NCI-H1048 (cell line): ENCODE measurements at places on chromosomes 11 and 22.

DNA sequence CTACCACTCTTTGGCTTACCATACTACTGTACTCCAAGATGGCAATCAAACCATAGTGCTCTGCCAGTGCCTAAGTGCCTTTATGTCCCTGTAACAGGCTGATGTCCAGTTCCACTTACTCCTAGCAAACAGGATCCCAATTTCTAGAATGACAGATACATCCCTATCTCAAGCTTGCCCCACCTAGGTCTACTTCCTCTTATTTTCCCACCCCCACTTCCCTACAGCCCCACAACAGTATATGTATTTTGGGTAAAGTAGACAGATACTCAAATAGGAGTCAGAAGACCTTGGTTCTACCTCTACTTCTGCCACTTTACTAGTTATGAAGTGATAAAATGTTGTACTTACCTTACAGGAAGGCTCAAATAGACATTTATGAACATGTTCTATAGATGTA, 24.1 kb downstream of the SIK3 start:
- no peak for DNase-seq

DNA sequence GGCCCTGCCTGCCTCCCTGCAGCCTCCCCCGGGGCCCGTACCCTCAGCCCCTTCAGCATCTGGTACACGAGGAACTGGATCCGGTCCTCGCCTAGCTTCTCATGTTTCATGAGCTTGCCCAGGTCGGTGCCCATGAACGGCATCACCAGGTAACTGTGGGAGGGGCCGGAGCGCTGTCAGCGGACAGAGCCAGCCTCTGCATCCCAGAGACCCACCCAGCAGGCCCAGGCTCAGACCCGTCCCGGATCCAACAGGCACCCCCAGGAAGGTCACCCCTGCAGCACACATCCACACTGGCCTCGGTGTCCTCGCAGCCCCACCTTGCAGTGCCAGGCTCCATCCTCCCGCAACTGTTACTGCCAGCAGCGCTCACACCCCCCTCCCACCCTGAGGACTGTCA, 4.4 kb downstream of the MAPK12 start:
- DNase-seq = no peak

DNA sequence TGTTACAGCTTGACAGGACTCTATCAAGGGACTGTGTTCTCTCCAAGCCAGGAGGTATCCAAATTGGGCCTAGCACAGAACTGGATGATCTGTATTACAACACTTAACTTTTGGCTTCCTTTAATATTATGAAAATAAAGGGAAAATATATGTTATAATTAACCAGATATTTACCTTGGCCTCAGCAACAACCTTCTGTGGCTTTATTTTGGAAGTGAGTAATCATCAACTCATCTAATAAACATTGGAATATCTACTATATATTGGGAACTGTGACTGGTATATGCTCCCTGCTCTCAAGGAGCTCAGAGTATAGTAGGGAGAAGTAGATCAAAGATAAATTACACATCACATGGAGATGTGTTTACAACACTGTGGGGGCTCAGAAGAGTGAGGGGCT, 352.2 kb downstream of the METTL15 start:
- DNase-seq = no peak

DNA sequence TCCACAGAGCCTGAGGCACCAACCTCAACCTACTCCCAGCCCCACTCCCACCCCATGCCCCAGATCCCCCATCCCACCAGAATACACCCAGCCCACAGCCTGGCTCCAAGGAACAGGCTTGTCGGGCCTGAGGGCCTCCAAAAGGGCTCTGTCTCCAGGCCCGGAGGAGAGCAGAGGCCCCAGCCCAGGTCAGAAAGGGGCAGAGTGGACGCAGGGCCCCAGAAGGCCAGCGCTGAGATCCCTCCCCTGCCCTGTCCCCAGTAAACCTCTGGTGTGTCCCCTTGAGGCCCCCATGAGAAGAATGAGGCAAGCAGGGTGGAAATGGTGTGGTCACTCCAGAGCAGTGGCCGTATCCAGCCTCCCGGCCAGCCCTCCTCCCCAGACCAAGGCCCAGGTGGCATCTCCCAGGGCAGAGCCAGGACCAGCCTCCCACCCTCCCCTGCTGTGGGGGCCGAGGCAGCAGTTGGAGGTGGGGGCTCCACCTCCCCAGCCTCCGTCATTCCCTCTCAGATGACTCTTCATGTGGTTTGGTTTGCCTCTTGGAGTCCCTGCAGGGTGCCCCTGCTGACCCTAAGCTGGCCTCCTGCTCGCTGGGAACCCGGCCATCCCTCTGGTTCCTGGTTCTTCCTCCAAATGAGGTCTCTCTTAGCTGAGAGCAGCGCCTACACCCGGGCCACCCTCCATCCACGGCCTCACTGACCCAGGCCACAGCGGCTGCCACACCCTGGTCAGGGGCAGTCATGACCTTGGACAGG, 195.0 kb downstream of the IGLL1 start:
- DNase-seq = no peak

GRCh38 chr11:36235750-36236149, 53.5 kb downstream of the COMMD9 start:
- no peak for DNase-seq

DNA sequence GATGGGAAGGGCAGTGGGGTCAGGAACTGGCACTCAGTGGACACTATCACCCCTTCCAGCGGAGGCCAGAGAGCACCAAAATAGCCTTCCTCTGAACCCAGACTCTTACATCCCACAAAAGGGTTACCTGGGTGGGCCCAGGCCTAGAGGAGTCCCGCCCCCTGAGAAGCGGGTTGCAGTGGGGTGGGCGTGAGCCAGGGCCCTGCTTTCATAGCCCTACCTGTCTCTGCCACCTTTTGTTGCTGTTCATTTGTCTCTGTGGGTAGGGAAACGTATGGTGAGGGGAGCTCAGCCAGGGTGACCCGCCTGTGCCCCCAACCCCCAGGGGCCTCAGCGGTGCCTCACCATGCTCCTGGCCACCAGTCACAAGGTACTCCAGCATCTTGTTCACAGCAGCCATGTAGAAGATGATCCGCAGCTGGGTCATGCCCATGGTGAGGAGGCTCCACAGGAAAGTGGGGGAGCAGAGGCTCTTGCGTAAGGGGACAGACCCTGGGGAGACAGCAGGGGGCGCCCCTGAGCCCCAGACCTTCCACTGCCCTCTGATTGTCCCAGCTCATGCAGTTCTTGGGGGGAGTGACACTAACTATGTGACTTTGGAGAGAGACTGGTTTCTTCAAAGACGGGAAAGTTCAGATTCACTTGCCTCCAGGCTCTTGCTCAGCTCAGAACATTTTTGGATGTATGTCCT, 24.0 kb downstream of the SLC43A1 start:
- DNase-seq = no peak

DNA sequence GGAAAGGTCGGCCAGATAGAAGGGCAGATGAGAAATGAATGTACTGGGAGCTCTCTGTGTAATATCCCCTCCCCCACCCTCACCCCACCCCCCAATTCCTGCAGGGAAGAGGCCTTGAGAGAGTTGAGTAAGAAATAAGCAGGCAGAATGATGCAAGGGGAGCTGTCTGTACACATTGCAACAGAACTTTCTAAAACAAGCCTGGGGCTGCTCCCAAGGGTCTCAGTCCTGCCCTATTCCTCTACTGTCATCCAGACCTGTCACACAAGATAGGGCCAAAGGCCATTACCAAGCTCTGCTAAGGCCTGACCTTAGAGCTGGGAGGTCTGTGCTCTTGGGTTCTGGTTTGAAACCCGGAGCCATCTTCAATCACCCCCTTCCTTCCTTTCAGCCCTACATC, 5.7 kb upstream of the DGAT2 start:
- no peak for DNase-seq

GRCh38 chr11:79381036-79381435, 59.8 kb downstream of the TENM4 start:
- no peak for DNase-seq

- DNase-seq = no peak
Observed at GRCh38 chr22:32444068-32444467, 20.2 kb downstream of the BPIFC start.

- no peak for DNase-seq
Observed at GRCh38 chr11:69044111-69045013, 4.4 kb upstream of the TPCN2 start.

GRCh38 chr11:26234451-26234850, 97.5 kb upstream of the ANO3 start:
- no peak for DNase-seq

DNA sequence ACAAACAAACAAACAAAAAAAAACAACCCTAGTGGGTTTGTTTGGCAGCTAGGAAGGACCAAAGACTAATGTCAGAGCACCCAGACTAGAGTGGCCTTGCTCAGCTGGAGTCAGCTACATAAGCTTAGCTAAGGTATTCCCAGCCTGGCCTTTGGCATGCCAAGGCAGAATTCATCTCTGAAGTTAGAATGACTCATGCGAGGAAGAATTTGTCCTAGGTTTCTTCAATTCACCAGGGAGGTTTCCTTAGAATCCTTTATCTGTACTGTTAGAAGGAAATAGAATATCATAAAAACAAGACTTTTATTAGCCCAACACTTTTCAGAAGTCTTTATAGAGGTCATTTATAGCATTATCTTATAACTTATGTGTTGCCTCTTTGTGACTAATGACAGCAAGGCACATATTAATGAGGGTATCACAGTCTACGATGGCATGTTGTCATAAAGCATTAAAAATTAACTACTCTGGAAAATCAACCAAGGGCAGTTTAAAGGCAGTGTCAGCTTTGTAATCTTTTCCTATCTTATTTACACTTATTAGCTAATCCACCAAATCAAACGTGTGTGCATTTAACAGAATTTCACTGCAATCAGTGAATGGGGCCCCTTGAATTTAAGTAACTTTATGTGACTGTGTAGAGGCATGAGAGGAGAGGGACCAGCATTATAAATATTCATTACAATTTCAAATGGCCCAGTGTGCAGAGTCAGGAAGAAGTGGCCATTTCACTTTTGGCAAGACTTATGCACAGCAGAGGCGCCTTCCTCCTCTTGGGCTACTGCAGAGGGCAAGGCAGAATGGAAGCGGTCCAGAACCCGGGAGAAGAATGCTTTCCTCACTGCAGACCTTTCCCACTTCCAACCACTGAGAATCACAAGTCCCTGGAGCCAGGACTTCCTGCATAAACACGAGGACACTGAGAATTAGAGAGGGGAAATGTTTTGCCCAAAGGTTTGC, 36.3 kb downstream of the SLC5A1 start:
- no peak for DNase-seq

- DNase-seq = no peak
Observed at GRCh38 chr11:69972351-69972802, 105.7 kb upstream of the ANO1 start.

GRCh38 chr22:50016988-50017700, 4.6 kb upstream of the IL17REL start:
- no peak for DNase-seq

GRCh38 chr11:85767246-85767945, 43.5 kb downstream of the SYTL2 start:
- no peak for DNase-seq

- DNase-seq = no peak
Observed at GRCh38 chr11:79940165-79940564, 499.3 kb upstream of the TENM4 start.

- DNase-seq = no peak
Observed at GRCh38 chr11:62217191-62217748, 8.8 kb downstream of the SCGB2A1 start.

GRCh38 chr11:76124905-76125770, 81.2 kb downstream of the WNT11 start:
- no peak for DNase-seq

- DNase-seq = no peak
Observed at GRCh38 chr22:25167834-25168601, 31.6 kb upstream of the CRYBB3 start.

DNA sequence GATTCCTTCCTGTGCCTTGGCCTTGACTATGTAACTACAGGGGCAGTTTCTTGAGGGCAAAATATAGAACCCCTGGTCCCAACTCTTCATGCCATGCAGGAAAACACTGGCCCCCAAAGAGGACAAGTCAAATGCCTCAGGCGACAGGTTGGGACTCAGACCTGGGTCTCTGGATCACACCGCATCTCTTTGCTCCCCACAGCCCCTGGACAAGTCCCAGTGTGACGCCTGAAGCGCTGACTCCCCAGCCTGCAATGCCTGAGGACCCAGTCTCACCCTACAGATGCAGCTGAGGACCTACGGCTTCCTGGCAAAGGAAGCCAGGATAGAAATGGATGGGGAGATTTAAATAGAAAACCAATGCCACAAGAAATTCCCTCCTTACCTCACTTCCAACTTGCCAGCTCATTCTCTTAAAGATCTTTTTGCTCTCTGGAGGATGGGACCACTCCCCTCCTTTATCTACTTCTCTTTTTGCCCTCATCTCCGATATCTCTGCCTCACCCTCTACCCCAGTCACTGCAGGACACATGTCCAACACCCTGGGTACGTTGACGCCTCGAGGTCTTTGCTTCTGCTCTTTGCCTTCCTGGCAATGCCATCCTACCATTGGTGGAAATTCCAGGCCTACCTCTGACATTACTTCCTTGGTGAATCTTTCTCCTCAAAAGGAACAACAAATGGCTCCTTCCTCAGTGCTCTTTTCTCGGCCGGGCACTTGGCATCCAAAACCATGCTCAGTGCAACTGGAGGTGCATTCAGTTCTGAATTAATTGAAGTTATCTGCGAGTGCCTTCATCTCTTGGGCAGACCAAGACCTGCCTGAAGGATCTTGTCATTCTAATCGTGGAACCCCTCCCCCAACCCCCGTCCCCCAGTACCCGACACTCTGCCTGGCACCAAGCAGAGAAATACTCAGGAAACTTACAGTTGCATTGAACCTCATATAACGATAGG, 2.0 kb upstream of the PRDM11 start:
- DNase-seq = no peak

- DNase-seq = no peak
Observed at GRCh38 chr11:63621071-63621470, 6.8 kb upstream of the PLAAT3 start.

DNA sequence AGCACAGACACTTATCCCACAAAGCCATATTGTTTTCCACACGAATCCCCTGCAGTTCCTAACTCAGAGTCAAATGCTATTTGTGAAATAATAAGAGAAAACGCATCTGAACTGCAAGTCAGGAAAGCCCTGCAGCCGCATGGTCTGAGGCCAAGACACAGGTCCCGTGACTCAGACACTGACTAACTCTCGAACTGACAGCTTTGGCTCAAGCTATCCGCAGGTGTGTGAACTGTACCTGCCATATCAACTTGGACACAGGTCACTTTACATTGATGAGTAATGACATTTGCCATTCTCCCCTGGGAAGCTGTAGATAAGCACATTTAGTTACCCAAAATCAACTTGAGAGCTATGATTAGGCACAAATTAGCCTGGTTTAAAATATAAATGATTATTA, 34.9 kb upstream of the NFRKB start:
- no peak for DNase-seq

DNA sequence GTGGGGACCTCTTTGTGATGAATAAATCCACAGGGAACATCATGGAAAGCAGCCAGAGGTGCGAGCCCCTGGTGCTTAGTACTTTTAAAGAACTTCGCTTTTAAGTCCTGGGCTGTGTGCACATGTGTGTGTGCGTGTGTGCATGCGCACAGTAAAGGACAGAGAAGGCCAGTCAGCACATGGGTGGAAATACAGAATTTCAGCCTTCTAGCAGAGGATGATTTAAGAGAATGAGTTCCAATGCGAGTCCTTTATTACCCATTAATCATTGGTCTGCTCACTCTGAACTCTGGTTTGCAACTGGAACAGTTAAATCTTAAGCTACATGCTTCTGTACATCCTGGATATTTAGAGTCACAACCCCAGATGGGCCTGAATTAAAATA, 18.9 kb downstream of the TEAD1 start:
- DNase-seq = no peak
